ENCODE measurements at places on chromosomes 11 and 22.

DNA sequence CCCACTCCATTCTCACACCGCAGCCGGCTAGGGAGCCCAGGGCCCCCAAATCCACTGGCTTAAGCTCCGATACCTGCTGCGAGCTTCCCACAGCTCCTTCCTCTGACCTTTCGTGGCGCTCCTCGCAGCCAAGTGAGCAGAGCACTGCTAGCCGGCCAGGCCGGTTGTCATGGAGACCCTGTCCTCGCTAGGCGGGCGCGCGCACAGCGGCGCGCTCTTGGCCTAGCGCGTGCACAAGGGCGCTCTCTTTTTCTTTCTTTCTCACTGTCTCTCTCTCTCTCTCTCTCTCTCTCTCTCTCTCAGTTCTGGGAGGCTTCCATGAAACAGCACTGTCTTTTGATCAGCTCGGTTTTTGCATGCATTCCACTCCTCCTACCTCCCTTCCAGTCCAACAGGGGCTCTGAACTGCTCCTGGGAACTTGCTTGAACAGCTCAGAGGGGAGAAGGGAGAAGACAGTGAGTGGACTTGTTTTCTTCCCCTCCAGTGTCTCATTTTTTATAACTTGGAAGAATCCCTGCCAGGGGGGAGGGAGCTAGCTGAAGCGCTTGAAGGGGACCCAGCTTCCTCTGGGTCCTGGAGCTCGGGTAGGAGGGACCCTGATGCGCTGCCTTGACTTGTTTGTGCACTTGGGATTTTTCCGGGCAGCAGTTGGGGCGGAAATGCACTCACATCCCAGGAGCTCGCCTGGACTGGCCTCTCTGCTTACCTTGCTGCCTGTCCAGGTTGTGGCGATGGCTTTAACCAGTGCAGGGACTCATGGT, 100.3 kb upstream of the AKIP1 start:
- no peak for DNase-seq

DNA sequence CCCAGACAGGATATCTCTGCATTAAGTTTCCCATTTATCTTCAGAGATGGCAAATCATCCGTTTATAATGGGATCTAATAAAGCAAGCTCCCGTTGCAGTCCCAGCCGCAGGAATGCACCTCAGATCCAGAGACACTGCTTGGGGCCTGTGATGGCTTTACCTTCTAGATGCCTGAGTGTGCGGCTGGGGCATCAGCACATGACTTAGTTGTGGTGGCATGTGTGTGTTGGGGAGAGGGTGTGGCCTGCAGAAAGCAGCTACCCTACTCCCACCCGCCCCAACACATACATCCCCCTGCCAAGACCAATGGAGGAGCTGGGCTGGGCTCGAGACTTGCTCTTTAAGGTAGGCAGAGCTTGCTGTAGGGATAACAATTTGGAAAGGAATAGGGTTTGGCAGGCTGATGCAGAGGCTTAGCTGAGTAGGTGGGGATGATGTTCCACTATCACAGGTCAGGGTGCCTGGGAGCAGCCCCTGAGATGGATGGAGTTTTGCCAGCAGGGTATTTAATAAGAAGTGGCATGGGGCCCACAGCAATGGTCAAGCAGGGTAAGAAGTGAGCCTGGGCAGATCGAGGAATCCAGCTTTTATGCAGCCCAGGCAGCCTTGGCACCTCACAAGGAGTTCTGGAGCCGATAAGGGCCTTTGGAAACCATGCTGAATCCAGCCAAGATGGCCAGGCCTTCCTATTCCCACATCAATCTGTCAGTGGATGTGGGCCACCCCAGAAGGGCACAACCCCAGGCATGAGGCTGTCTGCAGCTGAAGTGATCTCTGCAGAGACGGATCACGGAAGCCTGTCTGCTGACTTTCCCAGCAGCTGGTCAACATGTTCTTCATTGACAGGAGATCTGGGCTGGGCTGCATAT, 601.3 kb downstream of the BUD13 start:
- DNase-seq, result no peak

- no peak for DNase-seq
Measured at GRCh38 chr22:29328566-29329500, 13.3 kb upstream of the RASL10A start.

GRCh38 chr22:17943533-17944249, 80.7 kb downstream of the MICAL3 start:
- no peak for DNase-seq

DNA sequence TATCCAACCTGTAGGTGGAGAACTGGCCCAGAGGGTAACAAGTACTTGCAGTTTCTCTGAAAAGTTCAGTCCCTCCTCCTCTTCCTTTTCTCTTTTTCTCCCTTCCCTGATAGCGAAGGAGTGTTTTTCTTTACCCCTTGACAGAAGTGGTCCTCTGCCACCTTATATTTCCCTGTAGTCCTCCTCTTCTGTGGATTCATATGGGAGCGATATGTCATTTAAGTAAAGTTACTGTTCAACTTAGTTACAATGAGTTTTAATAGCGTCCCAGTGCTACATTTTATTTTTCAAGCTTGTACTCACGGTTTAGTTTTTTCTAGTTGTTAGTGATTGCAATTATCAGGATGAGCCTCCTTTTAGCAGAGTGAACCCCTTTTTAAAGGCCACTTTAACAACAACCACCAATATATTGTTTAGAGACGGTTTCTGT, 1.4 kb downstream of the PCF11 start:
- no peak for DNase-seq

All from stimulated activated CD8-positive, alpha-beta memory T cell treated with anti-CD3 and anti-CD28 coated beads, Interleukin-4, amount 100 ng/mL, for 1 hour (primary cell).